ENCODE measurements at places on chromosomes 4 and X.

- no peak for DNase-seq
Observed at GRCh38 chrX:150446995-150447394, 83.9 kb downstream of the MAMLD1 start.

DNA sequence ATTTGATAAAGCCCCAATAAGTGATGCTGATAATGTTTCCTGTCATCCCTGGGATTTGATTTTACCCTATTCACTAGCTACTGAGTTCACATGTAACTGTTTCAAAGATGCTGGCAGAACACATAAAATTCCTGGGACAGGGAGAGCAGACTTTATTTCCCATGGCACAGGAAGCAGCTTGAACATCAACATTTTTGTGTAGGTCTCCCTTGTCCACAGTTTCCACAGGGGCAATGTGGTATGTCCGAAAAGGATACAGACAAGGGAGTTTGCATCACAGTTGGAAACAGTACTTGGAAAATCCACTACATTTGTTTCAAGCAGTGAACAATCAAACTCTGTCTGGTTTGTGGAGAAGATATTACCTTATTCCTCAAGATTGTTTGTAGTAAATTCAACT, 129.2 kb upstream of the KLHL4 start:
- no peak for DNase-seq

GRCh38 chrX:42739741-42740140, 38.2 kb downstream of the PPP1R2C start:
- no peak for DNase-seq

- DNase-seq = no peak
Observed at GRCh38 chrX:130119312-130119898, 9.1 kb upstream of the ELF4 start.

DNA sequence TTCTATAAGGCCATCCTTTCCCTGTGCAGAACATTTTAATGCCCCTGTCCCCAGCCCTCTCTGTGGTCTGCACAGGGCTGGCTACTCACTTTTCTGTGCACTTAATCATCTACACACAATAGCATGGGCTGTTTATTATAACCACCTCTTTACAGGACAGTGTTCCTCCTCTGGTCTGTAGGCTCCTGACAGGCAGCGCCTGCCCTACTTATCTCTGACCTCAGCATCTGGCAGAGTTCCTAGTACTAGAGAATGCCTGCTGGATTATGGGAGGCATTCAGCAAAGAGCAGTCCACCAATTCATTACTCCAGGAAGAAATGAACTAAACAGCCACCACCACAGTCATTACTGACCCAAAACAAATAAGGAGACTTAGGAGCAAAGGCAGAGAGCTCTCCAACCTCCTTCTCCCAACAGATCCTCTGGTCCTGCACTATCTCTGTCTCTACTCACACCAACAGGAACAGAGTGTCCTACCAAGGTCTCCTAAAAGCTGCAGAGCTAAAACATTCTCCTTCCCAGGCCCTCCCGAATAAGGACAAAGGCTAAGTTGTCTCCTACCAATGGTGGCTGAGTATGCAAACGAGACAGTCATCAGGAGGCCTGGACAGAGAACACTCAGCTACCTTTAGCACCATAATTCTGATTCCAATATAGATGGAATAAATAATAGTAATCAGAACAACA, 279.2 kb downstream of the QDPR start:
- no peak for DNase-seq
